Hair follicular keratinocyte (primary cell): ENCODE measurements at places on chromosomes 11 and 22. TPM values are rescaled to one million over a fixed set of nuclear protein-coding genes. Genes with fewer than 3 reads are reported as not detected.

The MPEG1 gene
- total RNA-seq, result not detected in 2 replicates

The UPB1 gene
- not detected in 2 replicates for total RNA-seq

The C11orf86 gene
- total RNA-seq, result not detected in 2 replicates

The GGT1 gene
- total RNA-seq, result 6.2 and 15.8 TPM in 2 replicates

The ANO1 gene
- 27.2 and 28.1 TPM in 2 replicates for total RNA-seq

The SCUBE2 gene
- 0.34 and 1.3 TPM in 2 replicates for total RNA-seq

The WT1 gene
- not detected in 2 replicates for total RNA-seq

The GATD1 gene
- 23.1 and 25.0 TPM in 2 replicates for total RNA-seq

The OR52H1 gene
- not detected in 2 replicates for total RNA-seq

The C1QTNF6 gene
- total RNA-seq, result 7.8 and 9.9 TPM in 2 replicates

The RFPL2 gene
- total RNA-seq, result not detected in 2 replicates

The SH3BP1 gene
- total RNA-seq, result 59.8 and 60.1 TPM in 2 replicates

The TMPRSS4 gene
- total RNA-seq, result 0.08 and 0.15 TPM in 2 replicates

The OR52E8 gene
- total RNA-seq, result not detected in 2 replicates

The SLC35F2 gene
- 51.6 and 51.9 TPM in 2 replicates for total RNA-seq

The JHY gene
- total RNA-seq, result 1.5 and 2.0 TPM in 2 replicates

The PHETA2 gene
- 6.3 and 9.5 TPM in 2 replicates for total RNA-seq

The CPT1B gene
- total RNA-seq, result 2.2 and 7.8 TPM in 2 replicates

The SCUBE1 gene
- not detected in 2 replicates for total RNA-seq

The TRPC6 gene
- total RNA-seq, result 0.23 TPM in 1 of 2 replicates, not detected in the other

The TSPO gene
- 998 and 1,201 TPM in 2 replicates for total RNA-seq

The ZDHHC13 gene
- 18.6 and 19.7 TPM in 2 replicates for total RNA-seq

The SNX32 gene
- total RNA-seq, result 0.23 TPM in 1 of 2 replicates, not detected in the other

The SPDYC gene
- total RNA-seq, result not detected in 2 replicates

The DRICH1 gene
- not detected in 2 replicates for total RNA-seq

The GNAZ gene
- total RNA-seq, result 0.08 TPM in 1 of 2 replicates, not detected in the other

The C11orf87 gene
- under 0.01 TPM in 1 of 2 replicates, not detected in the other for total RNA-seq

The RTL10 gene
- 10.5 and 13.6 TPM in 2 replicates for total RNA-seq

The KRTAP5-7 gene
- total RNA-seq, result not detected in 2 replicates

The MS4A4A gene
- total RNA-seq, result not detected in 2 replicates

The ARVCF gene
- total RNA-seq, result 15.1 and 16.1 TPM in 2 replicates

The ANGPTL5 gene
- total RNA-seq, result not detected in 2 replicates

The OR5M8 gene
- total RNA-seq, result not detected in 2 replicates

The BACE1 gene
- total RNA-seq, result 7.8 and 17.3 TPM in 2 replicates

The PAAF1 gene
- 8.3 and 19.6 TPM in 2 replicates for total RNA-seq

The NEFH gene
- 0.31 and 0.80 TPM in 2 replicates for total RNA-seq
